ENCODE measurements at places on chromosomes 12 and 14.

DNA sequence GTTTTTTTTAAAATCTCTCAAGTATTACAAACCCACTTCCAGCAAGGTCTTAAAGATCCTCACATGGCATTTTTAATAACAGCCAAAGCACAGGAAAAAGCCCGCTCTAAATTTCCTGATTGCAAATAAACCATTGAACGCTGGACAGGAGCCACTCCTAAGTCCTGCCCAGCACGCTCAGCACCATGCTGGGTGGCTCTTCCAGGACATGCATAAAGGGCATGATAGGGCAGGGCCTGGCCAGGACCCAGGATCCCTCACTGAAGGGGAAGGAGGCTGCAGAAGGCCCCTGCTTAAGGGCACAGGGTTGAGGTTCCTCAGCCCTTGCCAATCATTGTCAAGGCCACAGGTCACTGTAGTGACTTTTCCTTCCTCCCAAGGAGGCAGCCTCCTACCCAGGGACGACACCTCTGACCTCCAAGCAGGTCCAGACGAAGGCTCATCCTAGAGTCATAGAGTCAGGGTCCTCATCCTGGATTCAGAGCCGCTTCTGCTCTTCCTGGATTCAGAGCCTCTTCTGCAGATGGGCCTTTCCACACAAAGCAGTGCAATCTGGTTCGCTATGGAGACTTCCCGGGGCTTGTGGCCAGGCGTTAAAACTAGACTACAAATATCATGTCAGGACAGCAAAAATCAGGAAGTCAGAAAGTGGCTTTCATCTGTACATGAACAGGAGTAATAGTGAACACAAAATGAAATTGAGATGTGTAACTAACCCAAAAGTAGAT, 123.8 kb downstream of the GCH1 start:
- DNase-seq: no peak

- no peak for DNase-seq
Measured at GRCh38 chr14:83379436-83379835, 1845.8 kb upstream of the SEL1L start.

GRCh38 chr14:42190744-42191143, 584.1 kb downstream of the LRFN5 start:
- no peak for DNase-seq

GRCh38 chr12:3243376-3244084, 166.4 kb downstream of the TSPAN9 start:
- no peak for DNase-seq

- DNase-seq: no peak
Measured at GRCh38 chr12:111297703-111298426, 71.0 kb downstream of the PHETA1 start.

- no peak for DNase-seq
Measured at GRCh38 chr14:64088647-64088964, 205.6 kb downstream of the ESR2 start.

DNA sequence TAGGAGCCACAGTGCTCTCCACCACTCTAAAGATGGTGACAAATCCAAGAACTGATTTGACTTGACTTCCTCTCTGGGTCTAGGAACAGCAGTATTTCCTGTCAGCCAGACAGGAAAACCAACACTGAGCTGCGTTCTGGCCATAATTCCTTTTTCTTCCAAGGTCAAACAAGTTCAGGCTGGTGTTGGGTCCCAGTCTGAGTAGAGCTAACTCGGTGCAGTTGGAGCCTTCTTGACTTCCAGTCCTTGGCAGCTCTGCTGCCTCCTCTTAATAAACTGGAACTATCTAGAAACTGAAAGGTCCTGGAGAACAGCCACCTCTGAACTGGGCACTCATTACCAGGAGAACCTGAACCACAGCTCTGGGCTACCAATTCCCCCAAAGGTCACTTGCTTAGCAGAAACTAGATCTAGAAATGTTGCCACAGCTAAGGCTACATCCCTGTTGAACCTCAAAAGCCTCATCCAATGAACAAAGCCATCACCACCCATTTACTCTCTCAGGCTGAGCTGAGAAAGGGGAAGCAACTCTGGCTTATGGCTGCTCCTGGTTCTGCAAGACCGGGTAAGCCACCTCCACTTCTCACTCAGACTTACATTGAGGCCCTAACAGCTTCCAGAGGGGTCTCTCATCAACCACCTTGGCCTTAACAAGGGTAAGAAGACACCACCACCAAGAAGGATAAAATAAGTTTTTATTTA, 27.7 kb downstream of the MAX start:
- DNase-seq: no peak

GRCh38 chr12:67451206-67451605, 182.0 kb downstream of the CAND1 start:
- no peak for DNase-seq
